ENCODE measurements at places on chromosomes 7 and 10.
A peak's percentile ranks its signal among the peaks of the same experiment; 100 is the strongest.

DNA sequence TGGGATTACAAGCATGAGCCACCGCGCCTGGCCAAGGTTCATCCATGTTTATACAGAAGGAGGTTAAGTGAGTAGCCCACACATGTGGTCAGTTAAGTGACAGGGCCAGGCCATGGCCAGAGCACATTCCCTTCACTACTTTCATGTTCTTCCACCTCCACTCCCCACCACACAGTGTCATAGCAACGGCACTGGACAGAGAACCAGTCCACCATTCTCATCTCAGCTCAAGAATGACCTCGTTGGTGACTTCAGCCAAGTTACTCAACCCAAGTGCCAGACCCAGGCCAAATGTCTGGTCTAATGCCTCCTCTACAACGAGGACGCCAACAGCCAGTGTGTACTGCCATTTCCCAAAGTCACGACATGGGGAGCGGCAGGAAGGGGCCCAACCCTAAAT is 62.4 kb downstream of the INHBA start:
- no peak for DNase-seq

DNA sequence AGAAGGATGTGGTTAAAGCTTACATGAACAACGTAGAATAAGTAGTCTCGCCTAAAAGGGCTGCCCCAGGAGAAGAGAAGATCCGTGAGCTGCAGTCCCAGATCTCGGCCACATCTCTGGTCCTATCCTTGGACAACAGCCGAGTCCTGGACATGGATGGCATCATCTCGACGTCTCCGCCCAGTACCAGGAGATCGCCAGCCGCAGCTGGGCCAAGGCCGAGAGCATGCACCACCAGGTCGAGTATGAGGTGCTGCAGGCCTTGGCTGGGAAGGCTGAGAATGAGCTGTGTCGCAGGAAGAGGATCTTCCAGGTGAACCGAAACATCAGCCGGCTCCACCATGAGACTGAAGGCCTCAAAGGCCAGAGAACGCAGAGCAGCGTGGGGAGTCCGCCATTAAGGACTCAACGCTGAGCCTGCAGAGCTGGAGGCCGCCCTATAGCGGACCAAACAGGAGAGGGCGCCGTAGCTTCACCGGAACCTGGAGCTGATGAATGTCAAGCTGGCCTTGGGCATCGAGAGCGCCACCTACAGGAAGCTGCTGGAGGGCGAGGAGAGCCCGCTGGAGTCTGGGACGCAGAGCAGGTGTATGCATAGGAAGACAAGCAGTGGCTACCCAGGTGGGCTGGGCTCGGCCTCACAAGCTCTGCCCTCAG is 22.2 kb downstream of the LIPK start:
- DNase-seq = peak; percentile 5

- no peak for DNase-seq
Observed at GRCh38 chr7:127652333-127653248, 597 bp downstream of the SND1 start.

GRCh38 chr7:66297579-66297978 is 92.4 kb downstream of the TPST1 start:
- DNase-seq = no peak

- DNase-seq = peak; percentile 23
Observed at GRCh38 chr10:25226775-25227682, 52.2 kb downstream of the GPR158 start.

GRCh38 chr10:6089334-6090219 is 743 bp downstream of the RBM17 start:
- DNase-seq = peak; percentile 25

- no peak for DNase-seq
Observed at GRCh38 chr10:34121781-34122622, 693.1 kb downstream of the PARD3 start.

DNA sequence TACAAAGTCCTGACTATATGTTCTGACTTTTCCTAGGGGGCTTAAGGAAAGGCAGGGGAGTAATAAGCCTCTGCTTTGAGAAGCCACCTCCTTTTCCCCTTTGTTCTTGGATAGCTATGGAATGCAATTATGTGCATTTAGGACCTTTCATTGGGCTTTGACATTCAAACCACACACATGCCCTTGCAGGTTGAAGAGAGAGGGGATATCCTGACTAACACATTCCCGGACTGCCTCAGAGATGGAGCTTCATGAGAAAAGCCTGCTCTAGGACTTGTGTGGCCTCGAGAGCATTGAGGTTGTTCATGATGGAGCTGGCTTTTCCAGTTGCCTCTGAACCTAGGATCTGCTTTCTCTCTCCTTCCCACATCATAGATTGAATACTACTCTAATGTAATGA is 694.5 kb downstream of the LRMDA start:
- DNase-seq = no peak

DNA sequence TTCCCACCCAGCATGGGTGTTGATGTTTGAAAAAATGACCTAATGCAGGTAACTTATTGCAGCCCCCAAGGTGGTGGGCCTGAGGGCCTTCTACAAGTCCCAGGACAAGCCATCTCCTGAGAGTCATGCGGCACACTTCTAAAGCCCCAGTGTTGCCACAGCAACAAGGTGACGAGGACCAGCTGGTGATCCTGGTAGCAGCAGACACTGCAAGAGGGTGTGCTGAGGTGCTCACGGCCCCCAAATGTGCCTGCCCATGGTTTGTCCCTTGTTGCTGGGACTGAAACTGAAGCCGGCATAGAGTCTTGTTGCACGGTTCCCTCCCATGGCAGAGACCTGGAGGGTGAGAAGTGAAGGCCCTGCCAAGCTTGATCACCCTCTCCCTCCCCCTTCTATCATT is 333.2 kb upstream of the MGMT start:
- DNase-seq = no peak

DNA sequence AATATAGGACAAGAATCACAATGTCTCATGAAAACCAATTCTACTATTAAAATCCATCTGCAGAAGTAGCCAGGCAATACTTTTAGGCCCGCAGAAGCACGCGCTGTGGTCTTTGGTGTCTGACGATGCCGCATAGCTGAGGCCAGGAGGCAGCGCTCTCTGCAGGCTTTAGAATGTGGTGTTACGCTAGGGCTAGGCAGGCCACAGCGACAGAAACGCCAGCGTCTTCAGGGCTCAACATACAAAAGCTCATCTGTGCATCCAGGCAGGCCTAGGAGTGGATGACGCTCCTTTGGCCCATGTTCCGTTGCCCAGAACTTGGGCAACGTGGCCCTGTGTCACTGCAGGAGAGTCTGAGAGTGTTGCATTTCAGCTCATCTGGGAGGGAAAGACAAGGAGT is 601.1 kb upstream of the FOXK1 start:
- DNase-seq = no peak

DNA sequence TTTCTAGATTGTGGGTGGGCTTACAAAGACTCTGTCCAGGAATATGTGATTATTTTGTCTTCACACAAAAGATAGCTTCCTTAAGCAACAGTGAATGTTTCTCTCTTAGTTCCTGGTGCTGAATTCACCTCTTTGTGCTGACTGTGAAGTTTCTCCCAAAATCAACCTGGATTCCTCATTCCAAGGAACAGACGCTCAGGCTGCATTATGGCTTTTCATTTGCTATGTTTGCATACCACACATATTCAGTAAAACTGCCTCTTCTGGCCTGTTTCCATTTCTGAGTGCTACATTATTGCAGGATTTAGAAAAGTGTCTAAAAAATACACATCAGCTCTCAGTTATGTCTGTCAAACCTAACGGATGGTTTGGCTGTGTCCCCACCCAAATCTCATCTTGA is 21.5 kb downstream of the MACROH2A2 start:
- DNase-seq = no peak

DNA sequence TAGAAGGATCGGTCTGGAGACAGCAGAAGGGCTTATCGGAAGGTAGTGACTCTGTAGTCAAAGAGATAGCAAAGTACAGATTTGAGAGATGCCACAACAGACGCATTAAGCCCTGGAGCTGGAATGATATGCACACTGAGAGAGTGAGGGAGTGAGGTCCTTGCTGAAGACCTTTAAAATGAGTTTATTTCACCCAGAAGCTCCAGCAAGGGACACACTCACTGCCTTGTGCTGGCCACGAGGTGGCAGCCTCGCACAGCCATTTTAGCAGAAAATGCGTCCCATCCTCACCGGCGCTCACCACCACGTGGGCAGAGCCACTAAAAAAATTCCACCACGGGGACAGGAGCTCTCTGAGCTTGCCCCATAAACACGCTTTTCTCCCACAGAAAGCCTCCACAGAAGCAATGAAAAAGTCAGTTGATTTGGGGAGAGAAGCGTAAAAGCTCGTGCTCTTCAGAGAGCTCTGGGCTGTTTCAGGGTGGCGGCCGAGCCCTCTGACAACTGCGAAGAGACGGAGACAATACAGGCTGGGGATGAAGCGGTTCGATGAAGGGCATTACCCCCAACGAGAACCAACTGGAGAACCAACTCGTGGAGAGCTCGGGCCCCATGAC is 163.0 kb upstream of the KLF14 start:
- DNase-seq = peak; percentile 72

DNA sequence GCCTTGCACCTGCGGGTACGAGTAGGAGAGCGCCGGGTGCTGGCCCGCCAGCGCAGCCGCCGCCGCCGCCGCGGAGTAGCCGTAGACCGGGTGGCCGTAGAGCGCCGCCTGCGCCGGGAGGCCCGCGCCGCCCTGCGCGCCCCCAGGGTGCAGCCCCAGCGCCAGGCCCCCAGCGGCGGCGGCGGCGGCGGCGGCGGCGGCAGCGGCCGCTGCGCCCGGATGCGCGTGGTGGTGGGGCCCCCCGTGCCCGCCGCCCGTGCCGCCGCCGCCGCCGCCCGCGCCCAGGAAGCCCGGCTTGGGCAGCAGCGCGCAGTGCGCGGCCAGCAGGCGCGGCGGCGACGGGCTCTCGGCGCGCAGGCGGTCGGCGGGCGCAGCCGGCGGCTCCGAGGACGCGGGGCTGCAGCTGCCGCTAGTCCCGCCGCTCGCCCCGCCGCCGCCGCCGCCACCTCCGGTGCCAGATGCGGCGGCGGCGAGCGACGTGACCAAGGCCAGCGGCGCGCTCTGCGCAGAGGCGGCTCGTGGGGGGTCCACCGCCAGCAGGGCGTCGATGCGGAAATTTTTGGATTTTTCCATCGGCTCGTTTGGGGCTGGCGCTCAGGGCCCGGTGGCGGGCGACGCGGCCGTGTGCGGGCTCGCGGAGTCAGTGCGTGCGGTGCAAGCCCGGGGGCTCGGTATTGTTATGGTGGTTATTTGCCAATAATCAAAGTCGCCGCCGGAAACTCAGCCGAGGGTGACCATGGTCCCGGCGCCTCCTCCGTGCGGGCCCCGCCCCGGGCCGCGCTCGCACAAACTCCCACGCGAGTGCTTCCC is 480 bp downstream of the MNX1 start:
- no peak for DNase-seq

DNA sequence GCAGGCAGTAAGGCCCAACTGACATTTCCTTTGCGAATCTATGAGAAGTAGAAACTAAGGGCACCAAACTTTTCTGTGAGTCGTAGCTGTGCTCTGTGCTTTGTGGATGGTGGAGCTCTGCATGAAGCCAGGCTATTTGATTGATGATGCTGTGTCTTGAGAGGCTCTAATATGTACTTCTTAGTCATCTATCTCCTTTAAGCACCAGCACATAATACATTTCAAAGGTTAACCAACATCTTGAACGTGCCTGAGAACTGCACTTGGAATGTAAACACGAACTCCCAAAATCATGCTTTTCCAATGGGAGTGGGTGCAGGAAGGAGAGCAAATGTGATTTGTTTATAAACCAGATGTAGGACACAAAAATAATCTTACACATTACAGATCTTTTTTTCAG is 411.6 kb downstream of the PARD3 start:
- DNase-seq = no peak
